SW480 (cell line): ENCODE measurements at places on chromosomes 6 and 20.

- DNase-seq: no peak
These were observed 88.2 kb downstream of the ZFP64 start for GRCh38 chr20:52103335-52103912.

DNA sequence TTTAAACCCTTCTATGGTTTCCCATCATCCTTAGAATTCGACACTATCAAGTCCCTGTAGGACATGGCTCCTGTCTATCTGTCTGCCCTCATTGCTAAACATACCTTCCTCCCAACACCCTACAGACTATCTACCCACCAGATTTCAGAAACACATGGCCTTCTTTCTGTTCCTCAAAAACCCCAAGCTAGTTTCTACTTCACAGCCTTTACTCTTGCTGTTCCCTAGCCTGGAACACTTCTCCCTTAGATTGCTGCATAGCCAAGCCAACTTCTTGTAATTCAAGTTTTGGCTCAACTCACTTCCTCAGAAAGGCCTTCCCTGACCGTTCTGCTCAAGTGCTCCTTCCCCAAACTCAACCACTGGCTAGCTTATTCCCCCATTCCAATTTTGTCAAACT is 156.2 kb downstream of the BTBD9 start:
- DNase-seq: no peak

- DNase-seq: no peak
These were observed 10.7 kb downstream of the CST7 start for GRCh38 chr20:24959591-24960301.

GRCh38 chr20:20051767-20052073 is 546 bp downstream of the CRNKL1 start:
- no peak for DNase-seq

DNA sequence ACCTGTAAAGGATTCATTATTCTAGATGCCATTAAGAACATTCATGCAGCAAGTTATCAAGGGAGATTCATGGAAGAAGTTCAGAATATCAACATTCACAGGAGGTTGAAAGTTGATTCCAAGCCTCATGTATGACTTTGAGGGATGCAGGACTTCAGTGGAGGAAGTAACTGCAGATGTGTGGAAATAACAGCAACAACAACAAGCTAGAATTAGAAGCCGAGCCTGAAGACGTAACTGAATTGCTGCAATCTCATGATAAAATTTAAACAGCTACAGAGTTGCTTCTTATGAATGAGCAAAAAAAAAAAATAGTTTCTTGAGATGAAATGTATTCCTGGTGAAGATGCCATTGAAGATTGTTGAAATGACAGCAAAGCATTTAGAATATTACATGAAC is 73.3 kb upstream of the NXT1 start:
- DNase-seq: no peak
